ENCODE measurements at places on chromosomes 1 and 21.
A peak's percentile ranks its signal among the peaks of the same experiment; 100 is the strongest.

GRCh38 chr1:17630048-17630830, 90.7 kb downstream of the ARHGEF10L start:
- no peak for DNase-seq

- DNase-seq = no peak
Observed at GRCh38 chr1:89457046-89457445, 67.6 kb upstream of the LRRC8B start.

- DNase-seq = no peak
Observed at GRCh38 chr1:91506071-91506470, 5.4 kb downstream of the CDC7 start.

DNA sequence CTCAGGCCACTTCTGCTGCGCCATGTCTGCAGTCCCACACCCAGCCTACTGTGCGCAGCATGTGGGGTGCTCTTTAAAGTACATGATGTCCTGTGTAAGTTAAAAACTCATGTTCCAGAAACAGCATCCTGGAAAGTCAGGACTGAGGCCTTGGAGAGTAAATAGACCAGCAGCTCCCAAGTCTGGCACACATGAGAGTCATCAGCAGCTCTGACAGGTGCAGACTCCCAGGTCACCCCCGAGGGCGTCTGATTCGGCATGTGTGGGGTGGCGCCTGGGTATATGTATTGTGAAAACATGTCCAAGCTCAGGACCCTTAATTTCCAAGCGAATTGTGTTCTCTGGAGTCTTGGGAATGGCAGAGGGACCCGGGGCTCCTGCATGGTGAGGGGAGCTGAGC, 120.1 kb upstream of the RUNX3 start:
- DNase-seq = no peak

DNA sequence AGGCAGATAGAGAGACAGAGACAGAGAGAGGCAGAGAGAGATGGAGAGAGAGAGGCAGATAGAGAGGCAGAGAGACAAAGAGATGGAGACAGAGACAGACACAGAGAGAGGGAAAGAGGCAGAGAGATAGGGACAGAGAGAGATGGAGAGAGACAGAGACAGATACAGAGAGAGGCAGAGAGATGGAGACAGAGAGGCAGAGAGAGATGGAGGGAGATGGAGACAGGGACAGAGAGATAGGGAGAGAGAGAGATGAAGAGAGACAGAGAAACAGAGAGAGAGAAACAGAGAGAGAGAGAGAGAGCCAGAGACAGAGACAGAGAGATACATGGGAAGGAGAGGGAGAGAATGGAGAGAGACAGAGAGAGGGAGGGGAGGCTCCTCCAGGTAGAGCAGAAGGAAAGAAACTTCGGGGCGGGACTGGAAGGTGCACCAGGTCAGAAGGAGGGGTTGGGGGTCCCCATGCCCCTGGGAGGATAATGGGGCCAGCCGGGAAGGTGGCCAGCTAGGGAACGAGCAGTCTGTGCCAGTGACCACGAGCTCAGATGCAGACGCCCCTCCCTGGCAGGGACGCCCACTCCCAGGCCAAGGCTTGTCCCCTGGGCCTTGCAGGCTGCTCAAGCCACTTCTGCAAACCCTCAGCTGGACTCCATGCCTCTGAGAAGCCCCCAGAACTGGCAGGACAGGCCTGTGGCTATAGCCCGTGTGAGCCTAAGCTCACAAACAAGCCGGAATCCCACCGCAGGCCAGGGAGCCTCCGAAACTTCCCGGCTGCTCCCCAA, 3.3 kb downstream of the FNDC10 start:
- DNase-seq = no peak

DNA sequence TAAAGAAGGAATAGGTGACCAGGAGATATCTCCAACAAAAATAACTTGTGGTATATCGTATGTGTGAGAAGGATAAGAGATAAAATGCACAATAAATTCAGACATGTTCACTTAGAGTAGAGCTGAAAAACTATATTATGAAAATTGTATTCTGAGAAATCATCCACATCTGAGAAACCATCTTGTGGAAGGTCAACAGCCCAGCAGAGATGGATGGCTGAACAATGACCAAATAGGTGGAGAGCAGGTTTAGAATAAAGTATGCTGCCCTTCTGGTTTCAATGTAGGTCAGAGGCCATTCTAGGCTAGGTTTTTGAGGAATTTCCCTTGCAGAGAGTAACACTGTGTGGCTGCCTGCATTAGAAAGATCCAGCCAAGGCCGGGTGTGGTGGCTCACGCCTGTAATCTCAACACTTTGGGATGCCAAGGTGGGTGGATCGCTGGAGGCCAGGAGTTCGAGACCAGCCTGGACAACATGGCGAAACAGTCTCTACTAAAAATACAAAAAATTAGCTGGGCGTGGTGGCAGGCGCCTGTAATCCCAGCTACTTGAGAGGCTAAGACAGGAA, 8.8 kb upstream of the UAP1 start:
- DNase-seq = no peak

DNA sequence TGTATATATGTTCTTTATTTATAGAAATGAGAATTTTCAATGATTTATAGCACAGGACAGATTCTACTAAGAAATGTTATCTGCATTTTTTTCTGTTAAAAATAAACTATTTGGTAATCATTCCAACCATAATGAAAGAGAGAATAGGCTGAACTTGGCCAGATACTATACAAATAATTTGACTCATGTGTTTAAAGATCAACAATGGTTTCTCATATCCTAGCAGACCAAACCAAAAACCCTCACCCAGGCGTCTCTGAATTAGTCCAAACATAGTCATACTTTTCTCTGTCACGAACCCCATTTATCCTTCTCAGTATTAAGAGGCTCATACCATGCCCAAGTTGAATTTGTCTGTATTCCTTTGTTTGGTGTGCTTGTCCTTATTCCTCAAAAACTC, 40.3 kb downstream of the RPE65 start:
- no peak for DNase-seq

GRCh38 chr21:45266518-45267389, 20.9 kb downstream of the POFUT2 start:
- peak; percentile 78 for DNase-seq

DNA sequence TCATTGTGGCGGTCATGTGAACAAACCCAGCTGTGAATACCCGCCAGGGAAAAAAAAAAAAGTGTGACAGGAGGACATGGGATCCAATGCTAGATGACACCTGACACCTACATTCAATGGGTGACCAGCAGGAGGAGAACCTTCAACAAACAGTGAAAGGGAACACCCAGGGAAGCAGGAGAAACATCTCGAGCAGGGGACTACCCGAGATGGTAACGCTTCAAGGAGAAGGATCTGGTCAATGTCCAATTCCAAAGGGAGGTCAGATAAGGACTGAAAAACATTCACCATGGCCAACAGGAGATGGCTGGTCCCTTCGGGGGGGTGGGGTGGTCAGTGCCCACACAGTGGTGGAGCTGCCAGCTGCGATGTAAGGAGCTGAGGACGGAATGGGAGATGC, 46.3 kb downstream of the PTPN14 start:
- DNase-seq = no peak

- no peak for DNase-seq
Observed at GRCh38 chr1:42852608-42852980, 6.2 kb downstream of the ZNF691 start.

DNA sequence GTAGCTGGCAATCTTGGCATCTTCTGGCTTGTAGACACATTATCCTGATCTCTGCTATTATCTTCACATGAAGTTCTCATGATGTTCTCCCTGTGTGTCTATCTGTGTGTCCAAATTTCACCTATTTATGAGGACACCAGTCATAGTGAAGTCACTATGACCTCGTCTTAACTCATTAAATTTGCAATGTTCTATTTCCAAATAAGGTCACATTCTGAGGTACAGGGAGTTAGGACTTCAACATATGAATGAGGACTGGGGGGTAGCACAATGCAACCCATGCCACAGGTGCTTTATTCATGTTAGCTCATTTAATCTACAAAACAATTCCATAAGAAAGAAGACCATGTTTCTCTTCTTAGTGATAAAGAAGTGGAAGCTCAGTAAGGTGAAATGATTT, 206.2 kb upstream of the C8B start:
- no peak for DNase-seq

- DNase-seq = no peak
Observed at GRCh38 chr21:39613041-39613934, 548 bp downstream of the B3GALT5 start.

- no peak for DNase-seq
Observed at GRCh38 chr1:85654066-85654782, 54.0 kb downstream of the ZNHIT6 start.

DNA sequence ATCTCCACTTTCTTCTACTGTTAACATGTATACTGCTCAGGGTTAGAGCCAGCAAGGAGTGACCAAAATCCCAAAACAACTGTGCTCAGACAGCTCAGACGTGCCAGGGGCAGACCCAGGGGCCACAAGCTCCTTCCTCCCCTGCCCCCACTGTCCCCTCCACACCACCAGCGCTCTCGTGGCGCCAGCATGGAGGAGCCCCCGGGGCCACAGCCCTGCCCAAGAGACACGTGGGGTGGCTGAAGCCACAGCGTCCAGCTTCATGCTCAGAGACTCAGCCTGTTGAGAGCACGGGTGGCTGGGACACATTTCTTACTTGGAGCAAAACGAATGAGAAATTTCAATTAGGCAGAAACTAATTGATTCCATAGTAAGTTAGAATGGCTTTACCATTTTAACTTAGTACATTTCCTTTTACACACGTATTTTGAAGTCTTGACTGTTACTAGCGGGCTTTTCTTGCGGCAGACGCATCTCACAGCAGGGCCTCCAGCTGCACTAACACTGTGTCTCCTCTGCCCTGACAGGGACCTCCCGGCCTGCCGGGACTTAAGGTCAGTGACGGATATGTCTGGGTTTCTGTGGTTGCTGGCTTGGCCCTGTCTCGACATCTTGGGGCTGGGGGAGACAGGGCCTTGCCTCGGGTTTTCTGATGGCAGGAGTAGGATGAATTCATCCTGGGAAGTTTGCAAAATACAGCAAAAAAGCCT, 54.2 kb downstream of the SLC19A1 start:
- DNase-seq = no peak

DNA sequence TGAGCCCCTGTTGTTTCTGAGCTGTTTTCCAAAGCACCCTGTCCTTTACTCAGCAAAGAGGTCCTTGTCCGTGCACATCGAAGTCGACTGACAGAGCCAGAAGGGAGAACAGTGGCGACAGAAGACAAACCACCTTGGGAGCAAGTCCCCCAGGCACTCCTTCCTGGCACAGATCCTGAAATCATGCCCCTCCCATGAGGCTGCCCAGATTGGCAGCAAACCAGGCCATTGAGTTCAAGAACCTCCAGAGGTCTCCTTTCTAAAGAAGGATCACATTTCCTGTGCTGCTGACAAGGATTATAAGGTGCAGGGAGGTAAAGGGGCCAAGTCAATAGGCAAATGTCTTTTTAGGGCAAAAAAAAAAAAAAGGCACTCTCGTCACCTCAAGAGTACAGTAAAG, 84.7 kb upstream of the HIVEP3 start:
- no peak for DNase-seq

DNA sequence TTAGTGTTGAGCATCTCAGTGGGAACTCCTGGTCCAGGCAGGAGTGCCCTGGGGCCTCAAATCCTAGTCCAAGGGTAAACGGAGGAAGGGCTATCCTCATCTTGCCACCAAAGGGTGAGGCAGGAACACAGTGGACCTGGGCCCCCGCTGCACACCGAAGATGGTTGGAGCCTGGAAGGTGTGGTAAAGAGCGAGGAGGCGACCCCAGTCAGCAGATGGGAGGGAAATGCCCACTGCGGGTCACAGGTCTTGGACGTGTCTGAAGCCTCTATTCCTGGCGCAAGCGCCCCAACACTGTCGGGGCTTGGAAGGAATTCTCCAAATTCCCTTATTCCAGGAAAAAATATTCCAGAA, 38.5 kb upstream of the SYNC start:
- no peak for DNase-seq

DNA sequence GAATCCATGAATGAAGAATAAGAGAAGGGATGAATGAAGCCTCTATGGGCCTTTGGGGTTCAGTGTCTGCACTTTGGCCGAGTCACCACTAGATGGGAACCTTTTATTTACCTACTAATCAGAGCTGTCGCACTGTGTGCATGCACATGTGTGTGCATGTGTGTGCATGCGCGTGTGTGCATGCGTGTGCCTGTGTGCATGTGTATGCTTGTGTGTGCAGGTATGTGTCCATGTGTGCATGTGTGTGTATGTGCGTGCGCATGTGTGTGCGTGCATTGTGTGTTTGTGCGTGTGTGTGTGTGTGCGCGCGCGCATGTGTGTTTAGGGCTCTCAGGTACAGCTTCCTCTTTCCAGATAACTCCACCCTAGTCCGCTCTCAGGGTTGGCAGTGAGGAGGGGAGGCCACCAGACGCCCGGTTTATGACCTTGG, 20.4 kb upstream of the UBXN10 start:
- no peak for DNase-seq
